Myometrial cell (primary cell): ENCODE measurements at places on chromosomes 1 and 21. TPM values are rescaled to one million over a fixed set of nuclear protein-coding genes. Genes with fewer than 3 reads are reported as not detected.

TRAF3IP3 gene
- not detected in 2 replicates for total RNA-seq

TRIM17 gene
- 0.53 TPM in 1 of 2 replicates, not detected in the other for total RNA-seq

CNTN2 gene
- not detected in 2 replicates for total RNA-seq

GABRD gene
- total RNA-seq, result not detected in 2 replicates

MPL gene
- 0.53 TPM in 1 of 2 replicates, not detected in the other for total RNA-seq

IGSF5 gene
- total RNA-seq, result not detected in 2 replicates

ESRRG gene
- total RNA-seq, result under 0.01 and 0.18 TPM in 2 replicates

ZSCAN20 gene
- total RNA-seq, result 3.5 and 4.3 TPM in 2 replicates

HPCA gene
- 0.29 TPM in 1 of 2 replicates, not detected in the other for total RNA-seq
